ENCODE measurements at places on chromosomes 5 and 9.

GRCh38 chr9:109444771-109445320 lies 53.3 kb downstream of the PTPN3 start:
- no peak for DNase-seq

- DNase-seq = no peak
These were observed 56.0 kb downstream of the HMCN2 start for GRCh38 chr9:130321539-130321938.

GRCh38 chr9:121778252-121779225 lies 127.1 kb downstream of the DAB2IP start:
- no peak for DNase-seq

GRCh38 chr5:153964191-153964879 lies 74.4 kb downstream of the FAM114A2 start:
- DNase-seq = no peak

DNA sequence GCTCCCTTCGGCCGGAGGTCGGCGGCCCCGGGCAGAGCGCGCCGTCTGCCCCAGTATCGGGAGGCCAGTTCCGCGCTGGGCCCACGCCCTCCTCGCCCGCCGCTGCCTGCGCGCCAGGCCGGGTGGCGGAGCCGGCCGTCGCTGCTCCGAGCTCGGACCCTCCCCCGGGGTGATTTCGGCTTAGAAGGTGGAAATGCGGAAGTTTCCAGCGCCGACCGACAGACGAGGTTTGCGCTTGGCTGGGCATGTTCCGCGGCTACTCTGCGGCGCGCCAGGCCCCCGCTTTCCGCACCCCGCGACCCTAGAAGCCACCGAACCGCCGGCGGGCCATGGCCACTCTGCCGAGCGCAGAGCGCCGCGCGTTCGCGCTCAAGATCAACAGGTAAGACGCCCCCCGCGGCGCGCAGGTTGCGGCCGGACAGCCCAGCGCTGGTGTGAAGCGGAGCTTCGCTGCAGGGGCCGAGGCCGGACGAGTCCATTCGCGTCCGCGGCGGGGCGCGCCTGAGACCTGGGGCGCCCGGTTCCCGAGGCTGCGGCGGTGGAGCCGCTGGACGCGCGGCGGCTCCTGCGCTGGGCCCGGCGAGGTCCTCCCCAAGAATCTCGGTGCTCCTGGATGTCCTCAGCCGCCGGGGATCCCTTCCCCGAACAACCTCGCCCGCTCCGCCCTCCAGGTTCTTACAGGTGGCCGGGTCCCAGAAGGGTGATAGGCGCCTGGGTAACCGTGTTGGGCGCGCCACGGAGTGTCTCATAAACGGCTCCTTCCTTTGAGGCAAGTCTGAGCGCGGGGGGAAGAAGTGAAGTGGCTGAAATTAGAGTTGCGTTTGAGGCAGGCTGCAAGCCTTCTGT lies at the start of gene DOCK8:
Gene DOCK8, plus strand, starts transcription at position 218 of the 846 bp plus-strand sequence. Its CDS starts 112 bp downstream, at position 330.
- peak; percentile 36 for DNase-seq

GRCh38 chr9:116156621-116157314 lies 3.2 kb downstream of the PAPPA start:
- DNase-seq = no peak

DNA sequence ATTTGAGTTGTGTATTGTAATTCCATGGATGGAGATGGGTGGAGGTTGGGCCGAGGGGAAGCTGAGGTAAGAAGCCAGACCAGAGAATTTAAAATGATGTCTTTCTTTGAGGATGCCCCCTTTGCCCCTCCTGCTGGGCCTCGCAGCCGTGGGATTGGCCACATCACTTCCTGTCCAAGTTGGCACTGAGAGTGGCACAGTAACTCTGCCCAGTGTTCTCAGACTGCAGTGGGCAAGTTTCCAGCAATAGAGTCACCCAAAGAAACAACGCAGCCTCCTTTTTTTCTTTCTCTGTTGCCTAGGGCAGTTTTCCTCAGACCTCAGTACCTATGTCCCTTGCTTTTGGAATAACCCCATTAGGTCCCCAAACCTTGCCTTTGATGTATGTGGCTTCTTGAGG lies 306.6 kb upstream of the DMRT1 start:
- DNase-seq = no peak
